ENCODE measurements at places on chromosomes 3 and 15.

DNA sequence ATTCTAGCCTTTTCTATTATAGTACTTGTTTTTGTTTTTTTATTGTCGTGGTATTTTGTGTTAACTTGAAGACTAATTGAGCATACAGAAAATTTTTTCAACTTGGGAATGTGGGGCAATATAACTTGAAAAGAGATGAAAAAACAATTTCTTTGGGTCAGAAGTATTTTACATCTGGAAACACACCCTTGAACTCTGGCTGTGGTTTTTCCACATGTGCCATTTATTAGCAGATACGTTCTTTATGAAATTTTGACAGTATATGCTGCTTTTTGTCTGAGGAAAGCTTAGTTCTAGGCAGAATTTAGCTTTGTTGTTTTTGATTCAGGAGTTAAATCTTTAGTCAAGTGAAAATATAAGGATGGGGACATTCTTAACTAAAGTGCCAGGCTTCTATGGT is 44.7 kb downstream of the TCF12 start:
- DNase-seq, result no peak

DNA sequence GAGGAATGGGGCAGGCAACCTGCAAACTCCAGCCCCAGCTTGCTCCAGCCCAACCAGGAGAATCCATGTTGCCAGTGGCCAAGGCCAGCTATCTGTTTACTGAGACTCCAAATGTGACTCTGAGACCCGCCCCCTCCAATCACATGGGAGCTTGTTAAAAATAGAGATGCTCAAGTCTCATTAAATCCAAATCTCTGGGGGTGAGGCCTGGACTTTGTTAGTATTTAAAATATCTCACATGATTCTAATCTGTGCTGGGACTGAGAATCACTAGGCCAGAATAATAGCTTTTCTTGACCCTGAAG is 224.2 kb upstream of the TBL1XR1 start:
- no peak for DNase-seq

- DNase-seq, result no peak
Observed at GRCh38 chr3:34183611-34184340, 385.3 kb downstream of the PDCD6IP start.

DNA sequence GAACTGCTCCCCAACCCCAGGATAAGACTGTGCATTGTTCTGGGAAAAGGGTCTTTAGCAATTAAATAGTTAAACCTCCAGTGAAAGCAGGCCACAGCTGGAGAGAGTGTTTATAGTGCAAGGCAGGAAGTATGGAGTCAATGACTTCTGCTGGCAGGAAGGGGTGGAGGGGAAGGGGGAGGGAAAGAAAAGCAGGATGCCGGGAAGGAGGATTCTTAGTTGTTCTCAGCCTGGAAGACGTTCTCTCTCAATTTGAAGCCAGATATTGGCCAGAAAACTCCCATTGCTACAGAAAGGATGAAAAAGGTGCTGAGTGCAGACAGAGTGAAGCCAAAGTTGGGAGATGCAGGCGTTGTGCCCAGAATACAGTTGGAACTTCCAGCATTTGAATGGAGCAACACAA is 35.7 kb upstream of the ACTL6A start:
- DNase-seq, result no peak

DNA sequence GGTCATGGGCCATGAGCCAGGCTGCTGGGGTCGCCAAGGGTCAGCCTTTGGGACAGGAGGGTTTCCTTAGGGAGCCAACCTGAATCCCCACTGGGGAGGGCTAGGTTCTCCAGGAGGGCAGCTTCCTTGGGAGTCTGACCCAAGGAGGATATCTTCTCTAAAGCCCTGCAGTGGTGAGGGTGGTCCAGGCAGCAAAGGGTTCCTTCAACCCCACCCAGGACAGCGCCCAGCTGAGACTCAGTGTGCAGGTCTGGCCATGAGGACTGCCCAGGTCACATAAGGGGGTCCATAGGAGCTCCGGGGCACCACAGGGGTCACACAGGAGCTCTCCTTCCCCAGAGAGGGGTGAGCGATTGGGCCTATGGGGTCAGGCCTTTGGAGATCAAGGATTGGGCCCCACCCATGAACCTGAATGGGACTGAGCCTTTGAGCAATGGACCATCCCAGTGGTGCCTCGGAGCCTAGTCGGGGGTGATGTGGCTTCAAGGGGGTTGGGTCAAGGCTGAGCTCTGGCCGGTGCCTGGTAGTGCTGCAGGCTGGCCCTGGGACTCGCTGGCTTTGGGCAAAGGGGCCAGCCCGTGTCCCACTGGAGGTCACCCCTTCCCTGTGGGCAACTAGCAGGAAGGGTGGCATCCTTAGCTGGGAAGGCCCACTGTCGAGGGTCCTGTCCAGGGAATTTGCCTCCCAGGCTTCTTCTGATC is 216.5 kb downstream of the SNRPN start:
- DNase-seq, result no peak

GRCh38 chr3:59247402-59247841 is 197.6 kb upstream of the CFAP20DC start:
- DNase-seq, result no peak

DNA sequence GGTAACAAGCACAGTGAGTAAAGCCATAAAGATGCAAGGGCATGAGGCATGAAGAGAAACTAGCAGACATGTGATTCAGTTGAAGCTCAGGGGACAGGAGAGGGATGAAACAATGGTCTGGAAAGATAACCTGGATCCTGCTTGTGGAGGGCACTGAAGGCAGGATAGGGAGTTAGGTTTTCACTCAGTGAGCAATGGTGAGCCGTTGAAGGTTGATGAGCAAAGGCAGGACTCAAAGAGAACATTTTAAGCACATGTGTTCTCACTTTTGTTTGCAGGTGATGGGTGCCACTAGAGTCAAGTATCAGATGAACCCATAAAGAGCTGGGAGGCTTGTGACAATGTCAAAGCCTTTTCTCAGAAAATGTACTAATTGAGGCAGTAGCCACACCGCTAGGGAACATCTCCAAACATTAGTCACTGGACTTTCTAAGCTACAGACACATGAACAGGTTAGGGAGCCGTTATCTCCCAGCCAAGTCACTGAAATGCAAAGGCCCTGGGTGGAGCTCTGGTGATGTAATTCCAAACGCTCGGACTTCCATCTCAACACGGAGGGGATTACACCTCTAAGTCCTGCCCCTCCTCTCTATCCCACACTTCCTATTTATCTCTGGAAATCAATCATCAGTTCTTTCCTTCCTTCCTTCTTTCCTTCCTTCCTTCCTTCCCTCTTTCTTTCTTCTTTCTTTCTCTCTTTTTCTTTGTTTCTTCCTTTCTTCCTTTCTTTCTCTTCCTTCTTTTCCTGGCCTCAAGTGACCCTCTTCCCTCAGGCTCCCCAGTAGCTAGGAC is 22.7 kb downstream of the KLHL6 start:
- DNase-seq, result no peak

DNA sequence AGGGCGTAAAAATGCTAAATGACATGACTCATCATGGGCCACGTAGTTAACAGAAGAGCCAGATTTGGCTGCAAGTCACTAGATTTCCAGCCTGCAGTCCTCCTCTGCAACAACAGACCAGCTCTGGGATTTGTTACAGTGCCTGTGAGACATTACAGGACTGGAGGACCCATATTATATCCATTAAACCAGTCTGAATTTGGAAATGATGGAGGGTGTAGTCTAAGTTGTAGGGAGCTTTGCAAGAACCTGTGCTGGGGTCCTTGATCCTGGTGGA is 10.8 kb downstream of the ZNF774 start:
- no peak for DNase-seq

DNA sequence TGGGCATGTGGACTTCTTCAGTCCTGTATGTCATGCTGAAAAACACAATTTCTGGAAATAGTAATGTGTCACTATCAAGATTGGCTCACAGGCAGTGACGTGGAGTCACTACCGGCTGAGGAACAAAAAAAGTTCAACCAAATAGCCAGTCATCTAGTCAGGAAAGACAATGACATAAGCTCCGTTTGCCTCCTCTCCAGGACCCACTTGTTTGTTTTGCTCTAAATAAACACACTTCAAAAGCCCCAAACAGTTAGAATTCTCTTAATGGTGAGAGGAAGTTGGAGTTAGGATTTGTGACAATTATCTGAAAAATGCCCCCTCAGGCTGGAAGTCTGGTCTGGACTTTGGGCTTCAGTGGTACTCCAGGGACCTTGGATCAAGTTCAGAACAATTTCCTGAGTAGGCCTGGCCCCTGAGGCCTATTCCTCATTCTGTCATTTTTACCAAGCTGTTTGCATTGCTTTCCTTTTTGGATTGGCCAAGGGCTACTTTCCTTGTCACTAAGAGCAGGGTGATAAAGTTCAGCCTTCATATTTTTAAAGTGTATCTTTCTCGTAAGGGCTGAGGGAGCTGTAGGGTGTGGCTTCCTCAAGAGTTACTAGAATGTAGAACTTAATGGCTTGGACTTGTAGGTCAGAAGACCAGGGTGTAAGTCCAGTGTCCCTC is 98.9 kb downstream of the EOMES start:
- no peak for DNase-seq

- DNase-seq, result no peak
Observed at GRCh38 chr3:123397050-123397590, 51.8 kb downstream of the ADCY5 start.

GRCh38 chr15:70149667-70150404 is 52.1 kb upstream of the TLE3 start:
- no peak for DNase-seq

GRCh38 chr15:46127361-46127874 is 492.6 kb downstream of the SQOR start:
- no peak for DNase-seq

GRCh38 chr3:124373524-124373923 is 356.7 kb upstream of the UMPS start:
- no peak for DNase-seq

GRCh38 chr15:44215594-44215993 is 20.5 kb upstream of the FRMD5 start:
- DNase-seq, result no peak

- no peak for DNase-seq
Observed at GRCh38 chr3:143525408-143525807, 322.9 kb downstream of the SLC9A9 start.

DNA sequence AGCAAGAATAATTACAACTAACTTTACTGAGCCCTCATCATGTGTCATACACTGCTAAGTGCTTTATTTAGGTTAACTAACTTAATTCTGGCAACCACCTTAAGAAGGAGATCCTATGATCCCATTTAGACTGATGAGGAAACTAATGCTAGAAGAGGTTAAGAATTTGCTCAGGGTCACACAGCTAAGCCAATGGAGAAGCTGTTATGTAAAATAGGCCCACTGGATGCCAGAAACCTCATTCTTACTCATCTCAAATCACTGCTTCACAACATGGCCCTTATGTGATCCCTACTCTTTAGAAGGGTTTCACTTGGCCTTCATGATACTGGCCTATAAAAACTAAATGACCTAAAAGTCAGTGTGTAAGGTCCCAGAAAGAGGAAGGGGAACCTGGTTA is 41.2 kb downstream of the IMPG2 start:
- DNase-seq, result no peak

- DNase-seq, result no peak
Observed at GRCh38 chr3:33834096-33834453, 35.6 kb downstream of the PDCD6IP start.

DNA sequence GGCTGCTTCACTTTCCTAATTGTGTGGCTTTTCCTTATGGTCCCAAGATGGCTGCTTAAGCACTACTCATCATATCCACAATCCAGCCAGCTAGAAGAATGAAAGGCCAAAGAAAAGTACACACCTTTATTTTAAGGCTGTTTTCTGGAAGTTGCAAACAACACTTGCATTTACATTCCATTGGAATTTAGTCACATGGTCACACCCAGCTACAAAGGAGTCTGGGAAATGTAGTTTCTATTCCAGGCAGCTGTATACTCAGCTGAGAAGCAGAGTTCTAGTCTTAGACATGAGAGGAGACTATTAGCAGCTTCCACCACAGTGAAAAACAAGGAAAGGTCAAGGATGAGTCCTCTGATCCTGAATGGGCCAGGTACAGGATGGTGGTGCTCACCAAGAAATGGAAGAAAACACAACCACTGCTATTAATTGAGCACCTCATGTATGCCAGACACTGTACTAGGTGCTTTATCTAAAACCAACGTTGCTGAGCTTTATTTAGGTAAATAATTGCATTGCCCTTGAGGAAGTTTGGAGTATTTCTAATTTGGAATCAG is 28.0 kb upstream of the ATG7 start:
- DNase-seq, result no peak

GRCh38 chr3:128433837-128434165 is 32.9 kb downstream of the DNAJB8 start:
- DNase-seq, result no peak

DNA sequence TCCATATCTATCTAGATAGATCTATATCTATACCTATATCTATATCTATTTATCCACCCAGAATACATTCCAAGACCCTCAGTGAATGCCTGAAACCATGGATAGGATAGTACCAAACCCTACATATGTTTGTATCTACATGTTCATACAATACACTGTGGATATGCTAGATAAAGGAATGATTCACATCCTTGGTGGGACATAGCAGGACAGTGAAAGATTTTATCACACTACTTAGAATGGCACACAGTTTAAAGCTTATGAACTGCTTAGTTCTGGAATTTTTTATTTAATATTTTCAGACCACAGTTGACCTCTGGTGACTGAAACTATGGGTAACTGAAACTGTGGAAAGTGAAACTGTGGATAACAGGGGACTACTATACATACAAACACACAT is 198.8 kb upstream of the TTC14 start:
- no peak for DNase-seq

GRCh38 chr15:85097725-85098124 is 116.1 kb downstream of the PDE8A start:
- no peak for DNase-seq

DNA sequence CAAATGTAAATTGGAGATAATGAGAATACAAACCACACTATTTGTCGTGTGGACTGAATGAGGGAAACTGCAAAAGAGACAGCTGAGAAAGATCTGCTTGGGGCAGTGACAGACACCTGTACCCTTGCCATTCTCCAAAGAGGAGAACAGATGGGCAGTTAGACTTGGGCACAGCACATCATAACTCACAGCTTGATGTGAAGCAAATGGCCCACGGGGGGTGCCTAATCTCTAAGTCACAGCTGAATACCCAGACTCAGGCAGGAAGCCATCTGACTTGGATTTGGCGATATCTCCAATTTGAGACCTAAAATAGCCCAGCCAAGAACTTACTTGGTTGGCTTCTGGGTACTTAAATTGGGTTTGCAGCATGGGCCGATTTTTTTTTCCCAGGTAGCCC is 10.0 kb upstream of the SLC6A11 start:
- DNase-seq, result no peak

Data from GM12891 (cell line).